AML-193 (cell line): ENCODE measurements at places on chromosomes 1 and 21.

DNA sequence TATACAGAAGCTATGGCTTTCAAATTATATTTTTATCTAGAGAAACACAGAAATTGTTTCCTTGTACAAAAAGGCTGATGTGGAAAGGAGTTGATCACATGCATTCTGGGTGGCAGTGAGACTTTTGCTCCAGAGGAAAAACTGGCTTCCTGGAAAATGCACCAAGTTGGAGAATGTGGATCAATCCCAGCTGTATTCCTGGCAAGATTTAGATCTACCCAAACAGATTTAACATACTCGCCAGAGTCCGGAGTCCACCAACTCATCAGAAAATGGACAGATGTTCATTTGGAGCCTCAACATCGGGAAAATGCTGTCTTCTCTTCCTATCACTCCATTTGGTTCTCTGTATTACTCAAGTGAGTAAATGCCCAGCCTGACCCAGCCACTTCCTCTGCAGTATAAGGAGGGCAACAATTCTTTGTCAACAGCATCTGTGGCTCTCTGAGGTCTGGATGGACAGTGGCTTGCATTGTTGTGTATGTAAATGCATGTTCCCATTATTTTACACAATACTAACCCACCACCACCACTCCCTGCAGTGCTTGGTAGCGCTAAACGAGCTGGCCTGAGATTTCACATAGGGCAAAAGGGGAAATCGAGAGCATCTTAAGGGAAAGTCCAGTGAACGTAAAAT is 226.2 kb upstream of the IRF2BP2 start:
- peak; percentile 25 for DNase-seq

DNA sequence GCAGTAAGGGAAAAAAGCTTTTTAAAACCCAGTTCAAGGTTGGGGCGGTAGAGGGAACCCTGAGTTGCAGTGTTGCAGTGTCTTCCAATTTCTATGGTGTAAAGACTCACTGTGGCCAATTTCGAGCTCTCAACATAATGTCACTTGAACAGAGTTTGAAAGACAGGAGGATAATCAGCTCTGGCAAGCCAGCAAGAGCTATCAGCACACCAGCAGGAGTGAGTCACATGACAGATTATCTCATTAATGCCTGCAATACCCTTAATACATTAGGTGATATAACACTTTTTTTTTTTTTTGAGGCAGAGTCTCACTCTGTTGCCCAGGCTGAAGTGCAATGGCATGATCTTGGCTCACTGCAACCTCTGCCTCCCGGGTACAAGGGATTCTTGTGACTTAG is 22.8 kb downstream of the SLC9C2 start:
- no peak for DNase-seq

DNA sequence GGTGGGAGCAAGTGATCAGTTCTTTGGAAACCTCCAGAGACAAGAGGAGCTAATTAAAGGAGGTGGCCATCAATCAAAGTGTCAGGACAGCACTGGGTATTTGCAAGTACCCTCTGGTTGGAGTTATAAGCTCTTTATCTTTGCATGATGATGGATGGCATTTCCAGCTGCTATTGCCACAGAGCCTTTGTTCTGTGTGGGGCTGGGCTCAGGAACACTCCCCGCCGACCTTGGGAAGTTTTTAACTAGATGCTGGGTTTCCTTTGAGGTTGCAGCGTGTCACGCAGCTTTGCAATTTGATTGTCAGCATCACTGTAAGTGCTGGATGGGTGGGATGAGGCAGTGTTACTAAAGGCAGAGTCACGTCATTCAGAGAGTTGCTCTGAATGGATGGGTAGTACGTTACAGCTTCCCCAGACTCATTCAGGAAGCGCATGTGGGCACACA is 68.9 kb downstream of the CNIH3 start:
- DNase-seq, result no peak

DNA sequence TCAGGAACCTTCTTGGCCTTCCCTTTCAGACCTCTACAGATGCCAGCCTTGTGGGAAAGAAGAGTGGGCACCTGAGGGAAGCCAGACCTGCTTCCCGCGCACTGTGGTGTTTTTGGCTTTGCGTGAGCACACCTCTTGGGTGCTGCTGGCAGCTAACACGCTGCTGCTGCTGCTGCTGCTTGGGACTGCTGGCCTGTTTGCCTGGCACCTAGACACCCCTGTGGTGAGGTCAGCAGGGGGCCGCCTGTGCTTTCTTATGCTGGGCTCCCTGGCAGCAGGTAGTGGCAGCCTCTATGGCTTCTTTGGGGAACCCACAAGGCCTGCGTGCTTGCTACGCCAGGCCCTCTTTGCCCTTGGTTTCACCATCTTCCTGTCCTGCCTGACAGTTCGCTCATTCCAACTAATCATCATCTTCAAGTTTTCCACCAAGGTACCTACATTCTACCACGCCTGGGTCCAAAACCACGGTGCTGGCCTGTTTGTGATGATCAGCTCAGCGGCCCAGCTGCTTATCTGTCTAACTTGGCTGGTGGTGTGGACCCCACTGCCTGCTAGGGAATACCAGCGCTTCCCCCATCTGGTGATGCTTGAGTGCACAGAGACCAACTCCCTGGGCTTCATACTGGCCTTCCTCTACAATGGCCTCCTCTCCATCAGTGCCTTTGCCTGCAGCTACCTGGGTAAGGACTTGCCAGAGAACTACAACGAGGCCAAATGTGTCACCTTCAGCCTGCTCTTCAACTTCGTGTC is 995 bp upstream of the ZBTB48 start:
- no peak for DNase-seq

DNA sequence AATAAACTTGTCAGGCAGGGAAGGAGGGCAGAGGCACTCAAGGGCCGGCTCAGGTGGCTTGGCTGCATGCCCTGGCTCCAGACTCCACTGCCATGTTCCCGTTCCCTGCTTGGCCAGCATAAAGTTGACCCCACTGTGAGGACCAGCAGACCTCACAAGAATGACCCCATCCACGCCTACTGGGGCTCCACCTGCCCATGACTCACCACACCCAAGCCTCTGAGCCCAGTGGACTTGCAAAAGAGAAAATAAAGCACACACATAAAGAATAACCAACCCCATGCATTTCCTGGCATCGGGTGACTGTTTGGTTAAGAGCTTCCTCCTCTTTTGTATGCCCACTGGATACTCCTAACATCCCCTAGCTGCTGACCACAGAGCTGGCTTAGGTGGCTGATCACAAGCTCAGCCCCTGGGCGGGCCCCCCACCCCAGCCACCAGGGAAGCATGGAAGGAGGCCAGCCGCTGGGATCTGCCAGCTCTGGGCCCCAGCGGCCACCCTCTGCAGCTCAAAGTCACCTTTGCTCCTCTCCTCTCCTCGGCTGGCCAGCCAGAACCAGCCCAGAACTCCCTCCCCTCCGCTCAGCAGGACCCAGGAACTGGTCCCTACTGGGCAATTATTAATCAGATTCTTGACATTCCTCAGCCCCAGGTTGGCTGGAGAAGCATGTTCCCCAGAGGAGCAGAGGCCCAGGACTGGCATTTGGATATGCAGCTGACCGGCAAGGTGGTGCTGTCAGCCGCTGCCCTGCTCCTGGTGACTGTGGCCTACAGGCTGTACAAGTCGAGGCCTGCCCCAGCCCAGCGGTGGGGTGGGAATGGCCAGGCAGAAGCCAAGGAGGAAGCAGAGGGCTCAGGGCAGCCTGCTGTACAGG is at the start of gene KLHDC7A:
Gene KLHDC7A (plus strand): TSS at position 616 of the 875 bp plus-strand sequence. CDS start 52 bp downstream, at position 668.
- DNase-seq, result no peak

- DNase-seq, result no peak
Observed at GRCh38 chr1:114549137-114549536, 32.3 kb downstream of the BCAS2 start.

DNA sequence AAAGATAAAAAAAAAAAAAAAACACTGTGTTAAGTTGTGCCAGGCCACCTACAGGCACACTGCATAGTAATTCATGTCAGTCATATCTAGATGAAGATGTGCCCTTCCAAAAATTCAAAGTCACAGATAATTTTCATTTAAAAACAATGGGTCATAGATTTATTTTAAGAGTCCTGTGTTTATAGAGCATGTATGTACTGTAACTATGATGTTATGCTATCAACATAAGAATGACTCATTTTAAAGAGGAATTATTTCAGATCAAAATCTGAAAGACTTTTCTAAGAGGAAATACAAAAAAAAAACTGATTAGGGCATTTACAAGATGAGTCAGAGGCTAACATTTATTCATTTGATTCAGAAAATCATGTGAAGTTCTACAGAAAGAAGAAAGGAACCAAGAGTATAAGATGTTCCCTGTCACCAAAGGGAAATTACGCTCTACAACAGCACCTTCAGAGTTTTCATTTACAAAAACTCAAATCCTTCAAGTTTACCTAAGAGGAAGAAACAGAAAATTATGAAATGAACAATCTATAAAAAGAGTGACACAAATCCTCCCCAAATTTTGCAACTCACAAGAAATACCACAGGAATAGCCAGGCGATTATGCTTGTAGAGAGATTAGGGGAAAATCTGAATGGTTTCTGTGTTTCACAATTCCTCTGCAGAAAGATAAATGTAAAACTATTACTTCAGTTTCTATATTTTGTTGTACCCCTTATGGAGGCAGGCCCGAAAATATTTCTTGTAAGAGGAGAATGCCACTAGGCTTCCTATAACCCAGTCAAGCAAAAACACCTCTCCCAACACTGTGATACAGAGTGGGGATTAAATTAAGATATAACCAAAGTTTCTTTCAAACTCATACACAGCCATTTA is 13.8 kb downstream of the TP53BP2 start:
- peak; percentile 75 for DNase-seq

DNA sequence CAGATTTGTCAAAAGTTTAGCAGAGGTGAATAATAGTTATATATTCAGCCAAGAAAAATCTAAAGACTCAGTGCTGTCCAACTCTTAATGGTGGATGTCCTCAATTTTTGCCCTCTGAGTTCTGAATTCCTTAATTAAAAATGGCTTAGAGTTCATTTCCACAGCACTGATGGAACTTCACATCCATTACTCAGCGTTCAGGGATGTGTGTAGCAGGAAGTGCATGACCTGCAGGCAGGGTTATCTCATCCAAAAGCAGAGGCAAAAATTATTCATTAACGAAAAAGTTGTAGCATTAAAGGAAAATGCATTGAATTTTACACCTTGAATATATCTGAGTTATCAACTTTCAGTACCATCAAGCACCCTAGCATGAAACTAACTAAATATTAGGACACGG is 96.7 kb downstream of the ZP4 start:
- no peak for DNase-seq

GRCh38 chr1:101566883-101567538 is 330.2 kb downstream of the S1PR1 start:
- no peak for DNase-seq

- no peak for DNase-seq
Observed at GRCh38 chr1:70893381-70893780, 154.2 kb downstream of the PTGER3 start.

DNA sequence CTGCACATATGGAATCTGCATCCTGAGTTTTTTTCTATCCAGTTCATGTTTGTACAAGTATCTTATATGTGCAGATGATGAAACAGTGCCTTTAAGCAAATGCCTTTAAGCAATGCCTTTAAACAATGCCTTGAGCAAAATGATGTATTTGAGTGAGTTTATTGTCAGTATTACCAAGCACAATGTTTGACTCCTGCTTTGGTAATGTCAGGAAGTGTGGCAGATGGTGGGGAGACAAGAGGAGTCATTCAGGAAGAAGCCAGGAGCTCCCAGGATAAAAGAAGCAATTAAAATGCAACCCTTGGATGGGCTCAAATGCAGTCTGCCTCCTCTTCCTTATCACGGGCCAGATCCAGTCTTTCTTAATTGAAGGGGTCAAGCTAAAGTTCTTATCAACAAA is 108.7 kb upstream of the KCNJ15 start:
- no peak for DNase-seq

GRCh38 chr1:10450156-10450814 is 454 bp downstream of the CORT start:
- DNase-seq, result no peak

GRCh38 chr21:40686526-40686925 is 160.4 kb downstream of the DSCAM start:
- DNase-seq, result no peak

DNA sequence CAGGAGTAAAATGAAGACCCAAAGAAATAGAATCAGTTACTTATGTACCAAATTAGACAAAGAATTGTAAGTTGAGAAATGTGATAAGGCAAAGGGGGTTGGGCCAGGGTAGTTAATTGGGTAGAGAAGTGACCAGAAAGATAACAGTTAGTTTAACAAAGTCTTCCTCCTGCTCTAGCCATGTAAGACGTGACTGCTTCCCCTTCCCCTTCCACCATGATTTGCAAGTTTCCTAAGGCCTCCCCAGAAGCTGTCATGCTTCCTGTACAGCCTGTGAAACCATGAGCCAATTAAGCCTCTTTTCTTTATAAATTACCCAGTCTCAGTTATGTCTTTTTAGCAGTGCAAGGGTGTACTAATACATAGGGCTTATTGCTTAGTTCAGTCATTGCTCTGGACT is 142.0 kb upstream of the PDE4B start:
- DNase-seq, result peak; percentile 6

- no peak for DNase-seq
Observed at GRCh38 chr1:201590474-201590873, 51.5 kb downstream of the NAV1 start.
